IMR-90 (cell line): ENCODE measurements at places on chromosomes 7 and 10. TPM values are rescaled to one million over a fixed set of nuclear protein-coding genes. Genes with fewer than 3 reads are reported as not detected.

The FIGNL1 gene
- total RNA-seq: 25.8 and 27.1 TPM in 2 replicates

GRCh38 chr10:25465582-25466372 lies 291.0 kb downstream of the GPR158 start:
- no peaks in the 10 kb centered on the region for H3K36me3 ChIP-seq
- H3K4me3 ChIP-seq: no peak overlapping the region
- H3K4me1 ChIP-seq: no peaks in the 10 kb centered on the region
- H3K27me3 ChIP-seq: no peaks in the 10 kb centered on the region

The ATRNL1 gene
- 0.18 and 0.56 TPM in 2 replicates for total RNA-seq

- H3K27me3 ChIP-seq: no peaks in the 10 kb centered on the region
- H3K36me3 ChIP-seq: peaks cover 3% of the 10 kb centered on the region; the same call in 1 of the 2 replicates
- no peak overlapping the region for H3K27ac ChIP-seq
- no peak overlapping the region for H3K4me3 ChIP-seq
These were observed 769 bp upstream of the TMEM248 start for GRCh38 chr7:66920256-66920655.

DNA sequence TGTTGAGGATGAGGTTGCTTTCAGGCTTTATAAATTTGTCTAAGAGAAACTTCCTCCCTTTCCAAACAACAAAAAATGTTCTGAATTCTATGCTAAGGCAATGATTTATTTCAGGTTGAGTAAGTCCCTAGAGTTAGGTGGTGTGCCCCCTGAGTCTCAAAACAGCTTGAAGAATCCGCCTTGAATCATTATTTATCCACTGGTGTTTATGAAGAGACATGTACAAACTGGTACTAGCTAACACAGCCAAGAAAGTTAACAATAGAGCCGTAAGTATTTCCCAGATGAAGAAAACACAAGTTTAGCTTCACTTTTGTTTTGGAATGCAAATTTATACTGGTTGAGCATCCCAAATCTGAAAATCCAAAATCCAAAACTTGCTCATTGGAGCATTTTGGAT lies 66.2 kb upstream of the SRPK2 start:
- peaks cover 8% of the 10 kb centered on the region for H3K36me3 ChIP-seq
- no peaks in the 10 kb centered on the region for H3K27me3 ChIP-seq
- no peak overlapping the region for H3K4me3 ChIP-seq
- DNase-seq: no peak
- H3K27ac ChIP-seq: no peak overlapping the region

- no peaks in the 10 kb centered on the region for H3K27me3 ChIP-seq
- peaks cover 22% of the 10 kb centered on the region for H3K36me3 ChIP-seq
- no peaks in the 10 kb centered on the region for H3K4me1 ChIP-seq
- DNase-seq: no peak
These were observed 6.9 kb downstream of the LRRC27 start for GRCh38 chr10:132338876-132339275.

DNA sequence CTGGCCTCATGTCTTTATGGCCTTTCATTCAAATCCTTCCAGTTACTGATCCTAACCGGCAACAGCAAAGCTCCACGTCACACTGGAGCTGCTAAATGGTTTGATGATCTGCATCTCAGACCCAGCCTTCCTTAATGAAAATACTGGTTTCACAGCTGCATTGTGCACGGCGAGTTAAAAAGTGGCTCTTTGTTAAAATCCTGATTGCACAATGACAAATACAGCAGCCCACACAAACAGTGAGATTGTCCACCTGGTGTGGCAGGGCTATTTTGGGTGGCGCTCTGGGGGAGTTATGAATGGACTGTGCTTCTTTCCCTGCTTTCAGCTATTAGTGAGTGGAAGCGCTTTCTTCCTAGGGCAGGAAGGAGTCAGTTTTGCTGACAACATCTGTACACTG lies 63.4 kb upstream of the C1QL3 start:
- no peaks in the 10 kb centered on the region for H3K27me3 ChIP-seq
- no peak overlapping the region for H3K27ac ChIP-seq
- no peak overlapping the region for H3K4me3 ChIP-seq

GRCh38 chr10:60006062-60006461 lies 99.7 kb upstream of the CCDC6 start:
- H3K36me3 ChIP-seq: no peaks in the 10 kb centered on the region
- no peak for DNase-seq
- H3K27ac ChIP-seq: no peak overlapping the region
- no peaks in the 10 kb centered on the region for H3K27me3 ChIP-seq
- no peaks in the 10 kb centered on the region for H3K4me1 ChIP-seq

The SVOPL gene
- total RNA-seq: not detected in 2 replicates

DNA sequence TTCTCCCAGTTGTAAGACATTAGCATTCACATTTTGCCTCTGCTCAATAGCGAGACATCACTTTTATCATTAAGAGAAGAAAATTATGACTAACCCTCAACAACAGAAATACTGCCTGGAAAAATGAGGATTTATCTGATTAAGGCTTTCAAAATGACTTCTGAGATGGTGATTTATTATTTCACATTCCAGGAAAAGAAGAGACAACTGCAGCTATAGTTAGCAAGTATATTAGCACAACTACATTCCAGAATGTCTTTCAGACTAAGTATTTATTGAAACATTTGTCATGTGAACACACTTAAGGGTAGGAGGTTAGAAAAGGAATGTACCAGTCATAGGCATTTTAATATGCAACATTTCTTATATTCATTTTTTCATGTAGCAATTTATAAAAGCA lies 162.0 kb downstream of the IQUB start:
- H3K27me3 ChIP-seq: no peaks in the 10 kb centered on the region
- DNase-seq: no peak
- H3K36me3 ChIP-seq: no peaks in the 10 kb centered on the region
- no peak overlapping the region for H3K4me3 ChIP-seq
- H3K27ac ChIP-seq: no peak overlapping the region
- no peaks in the 10 kb centered on the region for H3K4me1 ChIP-seq

DNA sequence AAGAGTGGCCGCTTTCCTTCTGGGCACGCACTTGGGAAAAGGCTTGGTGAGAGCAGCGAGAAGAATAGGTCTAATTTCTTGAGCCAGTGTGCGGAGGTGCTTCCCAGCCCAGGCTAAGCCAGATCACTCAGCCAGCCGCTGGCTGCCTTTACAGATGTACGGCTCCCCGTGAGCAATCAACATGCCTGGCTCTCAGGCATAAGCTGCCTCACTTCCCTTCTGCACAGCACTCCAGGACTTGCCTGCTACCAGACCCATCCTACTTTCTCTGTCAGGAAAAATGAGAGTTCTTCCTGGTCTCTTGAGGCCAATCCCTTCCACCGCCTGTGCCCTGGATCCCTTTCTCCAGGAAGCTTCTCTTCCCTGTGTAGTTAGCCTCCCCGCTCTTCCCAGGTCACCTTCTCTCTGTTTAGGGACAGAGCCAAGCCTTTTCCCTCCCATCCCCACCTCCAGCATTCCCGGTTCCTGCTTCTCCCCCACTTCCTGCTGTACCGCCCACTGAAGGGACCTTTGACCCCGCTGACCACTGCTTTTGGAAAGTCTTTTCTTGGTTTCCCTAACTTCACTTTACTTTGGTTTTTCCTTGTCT lies 1.1 kb upstream of the ACTR3C start:
- H3K4me1 ChIP-seq: peaks cover 10% of the 10 kb centered on the region; the same call in 1 of the 2 replicates
- H3K36me3 ChIP-seq: no peaks in the 10 kb centered on the region
- H3K27ac ChIP-seq: no peak overlapping the region
- no peak overlapping the region for H3K4me3 ChIP-seq
- peak; percentile 11 for DNase-seq
- no peaks in the 10 kb centered on the region; the same call in 1 of the 2 replicates for H3K27me3 ChIP-seq

DNA sequence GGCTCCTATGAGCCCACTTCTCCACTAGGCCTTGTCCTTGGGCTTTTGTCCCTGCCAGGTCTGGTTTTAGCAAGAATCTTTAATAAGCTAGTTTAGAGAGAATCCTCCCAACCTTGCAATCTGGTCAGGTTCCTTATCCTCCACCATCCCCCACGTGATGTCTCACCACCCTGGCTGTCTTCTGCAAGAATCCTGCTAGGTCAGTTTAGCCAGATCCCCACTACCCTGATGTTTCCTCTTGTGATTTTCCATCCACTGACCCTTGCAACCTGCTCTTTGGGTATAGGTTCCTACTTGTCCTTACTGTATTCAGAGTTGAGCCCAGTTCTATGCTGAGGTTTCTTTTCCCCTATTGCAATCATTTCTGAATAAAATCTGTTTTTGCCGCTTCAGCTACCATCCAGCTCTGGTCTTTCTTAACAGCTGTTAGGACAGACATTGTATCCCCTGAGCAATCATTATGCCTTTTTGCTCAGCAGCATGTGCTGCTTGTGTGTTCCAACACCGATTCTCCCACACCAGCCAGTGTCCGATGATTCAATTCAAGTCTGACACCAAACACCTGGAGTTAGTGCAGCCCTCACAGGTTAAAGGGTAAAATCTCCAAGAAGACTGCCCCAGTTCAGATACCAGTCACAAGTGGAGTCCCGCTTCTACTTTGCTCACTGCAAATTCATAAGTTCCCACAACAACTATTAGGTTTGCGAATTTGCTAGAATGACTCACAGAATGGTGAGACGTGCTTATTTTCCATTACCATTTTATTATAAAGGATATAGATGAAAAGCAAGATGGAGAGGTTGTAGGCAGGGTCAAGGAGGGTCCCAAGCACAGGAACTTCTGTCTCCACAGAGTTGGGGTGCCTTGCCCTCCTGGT lies 62.2 kb upstream of the ADCY1 start:
- no peak overlapping the region for H3K27ac ChIP-seq
- H3K27me3 ChIP-seq: no peaks in the 10 kb centered on the region
- H3K4me1 ChIP-seq: no peaks in the 10 kb centered on the region
- no peak for DNase-seq

- H3K27ac ChIP-seq: no peak overlapping the region
- DNase-seq: no peak
- H3K4me1 ChIP-seq: no peaks in the 10 kb centered on the region
- H3K4me3 ChIP-seq: no peak overlapping the region
- H3K36me3 ChIP-seq: no peaks in the 10 kb centered on the region
These were observed 228.0 kb downstream of the ELMO1 start for GRCh38 chr7:37220664-37221063.

The NKX1-2 gene
- not detected in 2 replicates for total RNA-seq
